ENCODE measurements at places on chromosomes 6 and 20. TPM values are rescaled to one million over a fixed set of nuclear protein-coding genes. Genes with fewer than 3 reads are reported as not detected.

- no peaks in the 10 kb centered on the region for H3K4me1 ChIP-seq
- no peak overlapping the region for H3K27ac ChIP-seq
- H3K27me3 ChIP-seq, result no peaks in the 10 kb centered on the region
These were observed 25.8 kb upstream of the SLC16A10 start for GRCh38 chr6:111061508-111061907.

DNA sequence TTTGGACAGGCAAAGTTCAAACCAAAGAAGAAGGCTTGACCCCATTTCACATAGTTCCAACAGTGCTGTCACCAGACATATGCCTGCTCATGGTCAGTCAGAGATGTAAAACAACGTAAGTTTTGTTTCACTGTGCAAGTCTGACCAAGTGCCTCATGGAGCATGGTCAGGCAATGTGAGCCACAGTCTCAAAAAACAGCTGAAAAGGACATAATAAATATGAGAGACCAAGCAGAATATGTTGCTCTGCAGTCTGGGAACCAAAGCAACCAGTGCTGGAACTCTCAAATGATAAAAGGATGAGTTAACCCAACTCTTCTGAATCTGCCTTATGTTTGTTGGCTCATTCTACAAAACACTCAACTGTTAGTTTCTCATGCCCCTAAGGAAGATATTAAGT lies 39.9 kb upstream of the DST start:
- H3K27ac ChIP-seq, result no peak overlapping the region
- no peaks in the 10 kb centered on the region for H3K27me3 ChIP-seq
- H3K4me3 ChIP-seq, result no peak overlapping the region
- H3K4me1 ChIP-seq, result peaks cover 23% of the 10 kb centered on the region

DNA sequence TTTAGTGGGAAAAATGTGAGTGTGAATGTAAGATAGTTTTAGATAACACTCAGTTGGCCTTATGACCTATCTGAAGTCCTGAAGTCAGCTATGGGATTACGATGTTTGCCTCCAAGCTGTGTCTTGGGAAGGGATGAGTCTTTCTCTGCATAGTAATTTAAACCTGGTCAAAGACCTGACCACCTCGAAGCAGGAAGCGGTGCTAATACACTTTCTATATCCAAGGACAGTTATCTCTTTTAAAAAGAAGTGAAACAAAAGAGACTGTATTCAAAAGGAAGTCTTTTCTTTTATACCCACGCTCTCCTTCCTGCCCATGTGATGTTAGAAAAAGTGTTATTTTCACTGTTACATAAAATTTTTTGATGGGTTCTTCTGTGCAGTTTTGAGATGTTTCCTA lies 94.9 kb downstream of the JARID2 start:
- no peaks in the 10 kb centered on the region for H3K4me1 ChIP-seq
- H3K36me3 ChIP-seq, result no peaks in the 10 kb centered on the region
- DNase-seq, result no peak
- no peak overlapping the region for H3K27ac ChIP-seq

- no peak for DNase-seq
- H3K4me1 ChIP-seq, result peaks cover 14% of the 10 kb centered on the region
- no peak overlapping the region for H3K4me3 ChIP-seq
- no peaks in the 10 kb centered on the region for H3K27me3 ChIP-seq
- H3K27ac ChIP-seq, result no peak overlapping the region
- no peaks in the 10 kb centered on the region for H3K36me3 ChIP-seq
These were observed 28.8 kb upstream of the TRAM2 start for GRCh38 chr6:52605610-52606185.

DNA sequence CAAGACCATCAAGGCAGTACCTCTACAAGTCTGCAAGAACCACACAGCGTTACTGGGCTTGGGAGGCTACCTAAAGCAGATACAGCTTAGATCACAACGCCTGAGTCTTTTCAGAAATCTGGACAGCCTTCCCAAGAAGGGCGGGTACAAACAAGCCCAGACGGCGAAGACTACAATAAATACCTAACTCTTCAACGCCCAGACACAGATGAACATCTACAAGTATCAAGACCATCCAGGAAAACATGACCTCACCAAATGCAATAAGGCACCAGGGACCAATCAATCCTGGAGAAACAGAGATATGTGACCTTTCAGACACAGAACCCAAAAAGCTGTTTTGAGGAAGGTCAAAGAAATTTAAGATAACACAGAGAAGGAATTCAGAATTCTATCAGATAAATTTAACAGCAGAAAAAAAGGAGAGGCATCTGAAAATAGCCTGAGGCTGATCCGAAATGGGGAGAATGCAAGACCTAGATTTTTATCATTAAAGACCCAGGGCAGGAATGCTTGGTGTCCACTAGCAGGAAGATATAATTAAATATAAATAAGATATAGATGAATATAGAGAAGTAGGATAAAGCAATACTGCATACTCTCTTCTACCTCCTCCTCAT lies 131.7 kb upstream of the COL21A1 start:
- H3K27me3 ChIP-seq, result no peaks in the 10 kb centered on the region
- H3K27ac ChIP-seq, result no peak overlapping the region
- H3K4me1 ChIP-seq, result peaks cover 12% of the 10 kb centered on the region
- DNase-seq, result no peak
- no peaks in the 10 kb centered on the region for H3K36me3 ChIP-seq

GRCh38 chr20:7094438-7094997 lies 327.0 kb downstream of the BMP2 start:
- no peak overlapping the region for H3K4me3 ChIP-seq
- H3K36me3 ChIP-seq, result no peaks in the 10 kb centered on the region
- DNase-seq, result peak; percentile 19
- no peaks in the 10 kb centered on the region for H3K27me3 ChIP-seq
- peaks cover 10% of the 10 kb centered on the region for H3K4me1 ChIP-seq
- no peak overlapping the region for H3K27ac ChIP-seq

- no peak for DNase-seq
- H3K27ac ChIP-seq, result no peak overlapping the region
- peaks cover 3% of the 10 kb centered on the region for H3K27me3 ChIP-seq
These were observed 14.5 kb upstream of the BCAS1 start for GRCh38 chr20:54084727-54085388.

GRCh38 chr20:48795732-48796131 lies 32.1 kb downstream of the PREX1 start:
- H3K27me3 ChIP-seq, result no peaks in the 10 kb centered on the region
- no peaks in the 10 kb centered on the region for H3K36me3 ChIP-seq
- no peak overlapping the region for H3K4me3 ChIP-seq
- DNase-seq, result no peak

DNA sequence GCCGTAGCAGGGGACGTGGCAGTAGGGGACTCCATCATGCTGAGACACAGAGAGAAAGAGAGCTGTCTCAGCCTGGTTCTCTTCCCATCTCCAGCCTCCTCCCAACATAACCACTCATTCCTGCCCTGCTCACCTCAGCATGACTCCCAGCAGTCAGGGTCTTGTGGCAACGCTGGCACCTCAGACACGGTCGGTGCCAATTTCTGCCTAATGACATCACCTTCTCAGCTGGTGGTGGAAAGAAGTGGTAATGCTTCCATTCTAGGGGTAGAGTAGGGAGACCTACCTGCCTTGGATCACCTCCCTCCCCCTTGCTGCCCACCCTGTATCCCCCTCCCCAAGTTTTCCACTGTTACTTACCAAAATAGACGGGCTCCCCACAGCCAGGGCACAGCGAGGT lies 2.5 kb downstream of the CRIP3 start:
- H3K27ac ChIP-seq, result no peak overlapping the region
- DNase-seq, result no peak
- peaks cover 19% of the 10 kb centered on the region for H3K4me1 ChIP-seq
- no peak overlapping the region for H3K4me3 ChIP-seq
- no peaks in the 10 kb centered on the region for H3K36me3 ChIP-seq

DNA sequence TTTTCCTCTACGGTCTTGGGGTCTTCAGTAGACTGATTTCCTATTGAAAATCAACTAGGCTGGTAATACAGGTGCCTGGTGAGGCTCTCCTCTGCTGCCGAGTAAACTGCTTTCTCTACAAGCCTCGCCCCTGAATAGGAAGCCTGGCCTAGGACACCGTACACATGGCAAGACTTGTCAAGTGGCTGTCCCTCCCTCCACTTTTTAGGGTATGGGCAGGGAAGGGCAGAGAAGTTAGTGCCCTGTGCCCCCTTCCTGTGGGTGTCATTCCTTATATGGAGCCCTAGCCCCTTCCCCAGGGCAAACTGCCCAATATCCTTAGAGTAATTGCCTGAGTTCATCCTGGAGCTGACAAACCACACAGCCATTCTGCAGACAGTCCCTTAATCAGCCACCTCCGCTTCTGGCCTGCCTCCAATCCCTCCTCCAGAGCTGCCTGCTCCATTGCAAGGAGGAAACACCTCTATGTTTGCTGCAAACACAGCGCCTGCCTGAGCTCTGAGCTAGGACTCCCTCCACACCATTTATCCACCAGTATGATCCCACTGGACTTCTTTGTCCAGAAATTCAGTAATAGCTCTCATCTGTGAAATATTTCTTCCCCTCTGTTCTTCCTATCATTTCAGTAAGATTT lies 93.1 kb downstream of the CHD6 start:
- no peaks in the 10 kb centered on the region for H3K4me1 ChIP-seq
- DNase-seq, result no peak
- H3K27me3 ChIP-seq, result no peaks in the 10 kb centered on the region

DNA sequence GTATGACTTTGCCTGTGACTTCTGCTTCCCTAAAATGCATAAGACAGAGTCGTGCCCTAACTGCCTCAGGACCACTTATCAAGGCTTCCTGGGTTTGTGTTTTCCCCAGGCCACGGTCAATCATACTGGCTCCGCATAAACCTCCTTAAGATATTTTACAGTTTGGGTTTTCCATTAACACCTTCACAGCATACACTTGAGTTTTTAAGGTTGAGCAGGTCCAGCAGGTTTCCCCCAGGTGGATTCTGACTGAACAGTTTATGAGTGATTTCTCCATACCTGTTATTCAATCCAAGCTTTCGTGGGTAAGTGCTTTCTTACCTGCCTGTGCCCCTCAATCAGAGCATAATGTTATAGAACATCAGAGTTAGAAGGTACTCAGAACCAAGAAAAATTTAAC lies 39.3 kb downstream of the NINL start:
- no peak overlapping the region for H3K27ac ChIP-seq
- no peak overlapping the region for H3K4me3 ChIP-seq
- no peaks in the 10 kb centered on the region for H3K27me3 ChIP-seq
- H3K36me3 ChIP-seq, result peaks cover 2% of the 10 kb centered on the region

DNA sequence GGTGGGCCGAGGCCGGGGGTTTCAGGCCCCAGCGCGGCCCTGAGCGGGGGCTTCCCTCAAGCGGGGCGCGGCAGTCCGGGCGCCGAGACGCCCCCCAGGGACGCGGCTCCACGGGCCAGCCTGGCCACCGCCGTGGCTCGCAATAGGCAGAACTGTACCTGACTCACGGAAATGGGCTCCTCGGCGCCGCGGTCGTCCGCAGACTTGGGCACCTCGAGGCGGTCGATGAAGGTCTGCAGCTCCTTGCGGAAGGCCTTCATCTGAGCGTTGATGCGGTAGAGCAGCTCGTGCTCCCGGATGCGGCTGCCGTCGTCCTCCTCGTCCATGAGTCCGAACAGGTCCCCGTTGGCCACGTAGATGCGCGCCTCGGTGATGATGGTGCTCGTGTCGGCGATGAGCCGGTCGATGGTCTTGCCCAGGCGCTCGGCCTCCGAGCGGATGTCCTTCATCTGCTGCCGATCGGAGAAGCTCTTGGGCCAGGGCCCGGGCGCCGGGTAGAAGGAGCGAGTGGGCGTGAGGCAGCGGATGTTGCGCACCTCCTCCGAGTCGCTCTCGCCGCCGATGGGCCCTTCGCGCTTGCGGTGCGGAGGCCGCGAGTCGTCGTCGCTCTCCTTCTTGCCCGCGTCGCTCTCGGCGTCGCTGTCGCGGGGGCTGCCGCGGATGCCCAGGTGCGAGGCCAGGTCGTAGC lies 16.1 kb upstream of the KIAA0408 start:
- no peaks in the 10 kb centered on the region for H3K4me1 ChIP-seq
- H3K36me3 ChIP-seq, result no peaks in the 10 kb centered on the region
- H3K27me3 ChIP-seq, result peaks cover 22% of the 10 kb centered on the region
- no peak for DNase-seq
- no peak overlapping the region for H3K27ac ChIP-seq

The SDC4 gene
- polyA plus RNA-seq, result 87.8 TPM

The SMOC2 gene
- 15.9 TPM for polyA plus RNA-seq

The CHD6 gene
- 24.0 TPM for polyA plus RNA-seq

The NUDT3 gene
- 13.5 TPM for polyA plus RNA-seq

The SLC22A3 gene
- polyA plus RNA-seq, result 2.5 TPM

The CLDN20 gene
- polyA plus RNA-seq, result 0.67 TPM

The RIMS4 gene
- polyA plus RNA-seq, result 4.1 TPM

The RBCK1 gene
- 86.9 TPM for polyA plus RNA-seq
